ENCODE measurements at places on chromosomes 7 and 10.

DNA sequence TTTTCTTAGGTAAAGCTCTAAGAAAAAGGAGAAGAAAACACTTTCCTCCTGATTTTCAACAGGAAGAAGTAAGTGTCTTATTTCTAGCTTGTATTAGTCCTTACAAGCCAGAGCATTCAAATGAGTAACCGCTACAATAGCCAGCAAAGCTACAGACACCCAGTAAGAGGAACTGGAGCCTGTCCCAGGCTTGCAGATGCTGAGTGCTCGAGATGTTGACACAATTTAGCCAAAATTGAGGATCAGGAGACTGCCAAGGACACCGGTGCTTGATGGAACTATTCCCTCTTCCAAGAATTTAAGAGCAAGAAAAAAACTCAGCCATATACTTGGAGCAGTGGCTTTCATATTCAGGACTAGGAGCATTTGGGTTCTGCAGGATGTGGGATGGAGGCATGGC, 149.3 kb upstream of the DPP6 start:
- no peak for DNase-seq

DNA sequence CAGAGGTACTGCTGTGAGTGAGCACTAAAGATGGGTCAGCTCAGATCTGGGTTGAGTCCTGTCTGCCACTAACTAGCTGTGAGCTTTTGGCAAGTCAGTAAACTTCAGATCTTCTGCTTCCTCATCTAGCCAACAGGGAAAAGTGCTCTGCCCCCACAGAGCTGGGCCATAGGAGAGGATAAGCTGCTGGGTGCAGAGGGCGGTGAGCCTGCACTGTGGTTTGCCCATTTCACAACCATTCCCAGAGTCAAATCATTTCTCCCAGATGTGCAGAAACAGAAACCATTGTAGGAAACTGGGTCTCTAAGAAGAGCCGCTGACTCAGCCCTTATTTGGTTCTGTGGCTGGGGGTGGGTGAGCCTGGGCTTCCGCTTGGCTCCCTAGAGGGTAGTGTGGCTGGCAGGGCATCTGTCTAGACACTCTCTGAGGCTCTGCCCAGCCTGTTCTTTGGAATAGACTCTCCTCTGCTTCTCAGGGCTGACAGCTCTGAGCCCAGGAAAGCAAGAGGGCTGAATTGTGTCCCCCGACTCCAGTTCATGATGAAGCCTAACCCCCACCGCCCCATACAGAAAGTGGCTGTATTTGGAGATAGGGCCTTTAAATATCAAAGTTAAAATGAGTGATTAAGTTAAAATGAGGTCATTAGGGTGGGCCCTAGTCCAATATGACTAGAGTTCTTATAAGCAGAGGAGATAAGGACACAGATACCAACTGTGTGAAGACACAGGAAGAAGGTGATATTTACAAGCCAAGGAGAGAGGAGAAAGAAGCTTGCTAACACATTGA, 29.5 kb upstream of the ARHGAP22 start:
- no peak for DNase-seq

- peak; percentile 67 for DNase-seq
Observed at GRCh38 chr10:6580279-6581029, 378 bp upstream of the PRKCQ start.

DNA sequence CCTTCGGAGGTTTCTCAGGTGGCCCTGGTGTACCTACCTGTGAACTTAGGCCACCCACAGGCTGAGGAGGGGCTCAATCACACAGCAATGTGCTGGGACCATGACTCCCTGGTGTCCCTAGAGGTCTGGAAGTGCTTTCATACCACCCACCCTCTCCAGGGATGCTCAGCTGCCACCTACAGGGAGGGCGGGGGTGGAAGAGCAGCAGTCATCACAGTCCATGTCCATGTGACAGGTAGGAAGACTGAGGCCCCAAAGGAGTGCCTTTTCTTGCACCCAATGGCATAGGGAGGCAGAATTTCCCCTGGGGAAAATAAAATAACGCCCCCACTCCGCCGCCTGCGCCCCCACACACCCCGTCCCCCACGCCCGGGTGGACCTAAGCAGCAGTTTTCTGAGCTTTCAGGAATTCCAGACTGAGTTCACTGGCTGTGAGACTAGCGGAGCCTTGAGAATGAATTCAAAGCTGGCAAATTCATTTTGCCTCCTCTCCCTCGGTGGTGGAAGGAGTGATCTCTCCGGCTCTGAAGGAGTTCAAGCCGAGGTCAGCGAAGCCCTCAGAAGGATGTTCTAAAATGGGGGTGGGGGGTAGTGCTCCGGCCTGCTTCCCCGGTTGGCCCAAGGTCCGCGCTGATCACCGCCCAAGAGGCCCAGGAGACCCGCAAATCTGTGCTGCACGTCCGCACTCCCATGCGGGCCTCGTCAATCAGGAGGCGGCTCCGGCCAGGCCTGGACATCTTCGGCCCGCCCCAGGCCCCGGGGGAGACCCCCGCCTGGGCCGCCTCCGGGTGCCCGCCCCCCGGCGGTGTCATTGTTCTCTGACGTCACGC, 2.1 kb upstream of the ZMIZ1 start:
- DNase-seq = peak; percentile 70

GRCh38 chr7:66016131-66016461, 34.1 kb upstream of the GUSB start:
- peak; percentile 64 for DNase-seq

GRCh38 chr7:88789480-88790064, 6.0 kb downstream of the TEX47 start:
- DNase-seq = peak; percentile 17

GRCh38 chr7:157634401-157635147, 297.8 kb downstream of the DNAJB6 start:
- no peak for DNase-seq

DNA sequence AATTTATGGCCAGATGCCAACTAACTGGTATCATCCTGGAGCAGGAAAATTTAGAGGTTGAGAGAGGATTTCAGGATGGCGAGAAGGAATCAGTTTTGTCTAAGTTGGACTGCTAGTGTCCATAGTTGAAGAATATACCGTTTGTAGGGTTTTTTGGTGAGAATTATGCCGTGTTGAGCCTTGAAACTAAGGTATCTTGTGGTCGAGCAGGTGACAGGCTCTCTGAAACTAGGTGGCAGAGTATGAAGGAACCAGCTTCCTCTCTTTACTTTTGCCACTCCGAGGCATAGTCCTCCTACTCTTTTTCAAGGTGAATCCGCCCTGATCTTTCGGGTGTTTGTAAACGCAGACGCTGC, 9.7 kb downstream of the MDFIC start:
- DNase-seq = no peak

DNA sequence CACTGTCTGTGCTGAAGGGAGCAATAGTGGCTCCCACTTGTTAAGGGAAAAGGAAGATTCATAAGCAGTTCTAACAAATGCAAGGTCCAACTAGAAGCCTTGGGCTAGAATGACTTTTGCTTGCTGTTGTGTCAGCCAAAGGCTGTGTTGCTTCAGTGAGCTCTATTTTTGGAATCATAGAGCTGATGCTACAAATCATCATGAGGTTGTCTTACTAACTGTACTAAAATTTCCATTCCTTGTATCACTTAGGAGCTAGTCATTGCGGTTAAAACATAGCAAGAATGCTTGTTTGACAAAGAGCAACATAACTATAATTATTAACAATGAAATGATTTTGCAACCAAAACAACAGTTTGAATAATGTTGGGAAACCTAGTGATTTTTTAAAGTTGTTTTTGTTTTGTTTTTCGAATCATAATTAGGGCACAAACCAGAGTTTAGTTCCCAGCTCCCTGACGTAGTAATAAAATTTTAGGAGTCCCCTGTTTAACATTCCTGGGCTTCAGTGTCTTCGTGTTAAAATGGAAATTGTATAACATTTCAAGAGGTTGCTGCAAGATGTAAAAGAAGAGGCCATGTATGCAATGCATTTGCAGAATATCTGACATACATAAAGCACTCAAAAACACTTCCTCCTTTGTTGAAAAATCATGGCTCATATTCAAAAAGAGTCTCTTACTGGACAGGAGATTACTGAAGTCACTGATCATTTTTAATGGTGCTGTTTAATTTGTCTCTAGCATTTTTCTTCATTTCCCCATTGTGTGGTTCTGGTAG, 183.4 kb downstream of the MACC1 start:
- DNase-seq = no peak

DNA sequence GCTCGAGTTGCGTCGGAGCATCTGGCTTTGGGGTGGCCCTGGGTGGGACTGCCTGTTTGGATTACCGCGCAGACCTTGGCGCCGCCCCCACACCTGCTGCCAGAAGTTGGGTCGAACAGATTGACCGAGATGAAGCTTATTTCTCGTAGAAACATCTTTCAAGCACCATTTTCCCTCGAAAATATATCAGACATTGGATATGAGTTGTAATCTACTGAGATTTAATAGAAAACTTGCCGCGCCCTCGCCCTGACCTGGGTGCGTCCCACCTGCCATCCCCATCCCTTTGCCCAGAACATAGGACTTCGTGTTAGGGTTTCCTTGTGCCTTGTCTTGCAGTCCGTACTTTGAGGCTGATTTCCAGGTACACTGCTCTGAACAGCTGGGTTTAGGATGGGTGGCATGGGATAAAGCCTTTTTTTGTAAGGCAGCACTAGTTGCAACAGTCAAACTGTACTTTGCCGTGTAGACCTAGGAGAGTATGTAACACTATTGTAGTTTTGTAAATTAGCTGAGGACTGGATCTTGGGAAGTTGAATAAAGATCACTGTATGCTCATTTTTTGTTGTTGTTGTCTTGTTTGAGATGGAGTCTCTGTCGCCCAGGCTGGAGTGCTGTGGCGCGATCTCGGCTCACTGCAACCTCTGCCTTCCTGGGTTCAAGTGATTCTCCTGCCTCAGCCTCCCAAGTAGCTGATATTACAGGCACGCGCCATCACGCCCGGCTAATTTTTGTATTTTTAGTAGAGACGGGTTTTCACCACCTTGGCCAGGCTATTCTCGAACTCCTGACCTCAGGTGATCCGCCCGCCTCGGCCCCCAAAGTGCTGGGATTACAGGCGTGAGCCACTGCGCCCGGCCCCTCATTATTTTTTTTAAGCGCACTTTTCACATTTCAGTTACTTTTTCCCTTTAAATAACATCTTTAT, 978 bp downstream of the OGDH start:
- DNase-seq = peak; percentile 40

DNA sequence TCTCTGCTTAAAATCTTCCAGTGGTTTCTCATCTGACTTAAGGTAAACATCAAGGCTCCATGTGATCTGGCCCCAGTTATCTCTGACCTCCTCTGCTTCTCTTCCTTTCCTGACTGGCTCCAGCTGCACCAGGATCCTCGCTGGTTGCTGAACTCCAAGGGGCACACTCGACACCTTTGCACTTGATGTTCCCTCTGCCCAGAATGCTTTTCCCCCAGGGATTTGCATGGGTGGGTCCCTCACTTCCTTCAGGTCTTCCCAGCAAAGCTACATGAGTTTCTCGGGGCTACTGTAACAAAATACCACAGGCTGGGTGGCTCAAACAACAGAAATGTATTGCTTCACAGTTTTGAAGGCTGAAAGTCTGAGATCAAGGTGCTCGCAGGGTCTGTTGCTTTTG, 166.0 kb upstream of the CDCA7L start:
- DNase-seq = no peak

GRCh38 chr10:124993736-124994451, 52.0 kb downstream of the ZRANB1 start:
- DNase-seq = no peak

GRCh38 chr10:72009425-72010081, 45.4 kb downstream of the CHST3 start:
- no peak for DNase-seq

- DNase-seq = peak; percentile 64
Observed at GRCh38 chr10:86438091-86438749, 71.6 kb upstream of the GRID1 start.

- DNase-seq = no peak
Observed at GRCh38 chr10:71589617-71590551, 129.7 kb downstream of the C10orf105 start.

GRCh38 chr7:101507791-101508252, 121.3 kb downstream of the MYL10 start:
- peak; percentile 74 for DNase-seq

GRCh38 chr10:98950106-98950505, 285.5 kb downstream of the HPSE2 start:
- no peak for DNase-seq

DNA sequence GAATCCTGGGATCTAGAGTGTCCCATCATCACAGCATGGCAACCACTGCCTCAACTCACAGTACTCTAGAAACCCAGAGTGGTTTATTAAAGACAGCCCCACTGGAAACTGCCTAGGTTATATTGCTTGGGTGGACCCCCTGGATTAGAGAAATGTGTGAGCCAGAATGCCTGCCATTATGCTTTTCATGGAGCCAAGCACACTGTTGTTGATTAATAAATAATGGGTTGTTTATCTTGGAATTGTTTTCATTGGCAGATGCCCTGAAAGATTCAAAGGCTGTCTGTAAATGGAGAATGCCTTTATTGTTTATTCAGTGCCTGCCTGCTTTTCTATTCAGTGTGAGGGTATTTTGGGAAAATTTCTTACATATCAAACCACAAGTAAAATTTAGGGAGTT, 52.1 kb downstream of the GNAI1 start:
- DNase-seq = no peak

DNA sequence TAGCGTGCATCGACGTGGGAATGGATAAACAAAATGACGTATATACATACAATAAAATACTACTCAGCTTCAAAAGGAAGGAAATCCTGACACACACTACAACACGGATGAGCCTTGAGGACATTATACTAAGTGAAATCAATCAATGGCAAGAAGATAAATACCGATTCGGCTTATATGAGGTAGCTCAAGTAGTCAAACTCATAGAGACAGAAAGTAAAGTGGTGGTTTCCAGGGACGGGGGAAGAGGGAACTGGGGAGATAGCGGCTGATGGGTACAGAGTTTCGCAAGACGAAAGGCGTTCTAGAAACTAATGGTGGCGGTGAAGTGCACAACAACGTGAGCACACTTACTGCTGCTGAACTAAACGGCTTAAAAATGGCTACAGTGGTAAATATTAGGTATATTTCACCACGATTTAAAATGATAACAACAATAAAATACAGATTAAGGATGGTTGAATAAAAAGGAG, 516.7 kb downstream of the PARD3 start:
- DNase-seq = no peak

DNA sequence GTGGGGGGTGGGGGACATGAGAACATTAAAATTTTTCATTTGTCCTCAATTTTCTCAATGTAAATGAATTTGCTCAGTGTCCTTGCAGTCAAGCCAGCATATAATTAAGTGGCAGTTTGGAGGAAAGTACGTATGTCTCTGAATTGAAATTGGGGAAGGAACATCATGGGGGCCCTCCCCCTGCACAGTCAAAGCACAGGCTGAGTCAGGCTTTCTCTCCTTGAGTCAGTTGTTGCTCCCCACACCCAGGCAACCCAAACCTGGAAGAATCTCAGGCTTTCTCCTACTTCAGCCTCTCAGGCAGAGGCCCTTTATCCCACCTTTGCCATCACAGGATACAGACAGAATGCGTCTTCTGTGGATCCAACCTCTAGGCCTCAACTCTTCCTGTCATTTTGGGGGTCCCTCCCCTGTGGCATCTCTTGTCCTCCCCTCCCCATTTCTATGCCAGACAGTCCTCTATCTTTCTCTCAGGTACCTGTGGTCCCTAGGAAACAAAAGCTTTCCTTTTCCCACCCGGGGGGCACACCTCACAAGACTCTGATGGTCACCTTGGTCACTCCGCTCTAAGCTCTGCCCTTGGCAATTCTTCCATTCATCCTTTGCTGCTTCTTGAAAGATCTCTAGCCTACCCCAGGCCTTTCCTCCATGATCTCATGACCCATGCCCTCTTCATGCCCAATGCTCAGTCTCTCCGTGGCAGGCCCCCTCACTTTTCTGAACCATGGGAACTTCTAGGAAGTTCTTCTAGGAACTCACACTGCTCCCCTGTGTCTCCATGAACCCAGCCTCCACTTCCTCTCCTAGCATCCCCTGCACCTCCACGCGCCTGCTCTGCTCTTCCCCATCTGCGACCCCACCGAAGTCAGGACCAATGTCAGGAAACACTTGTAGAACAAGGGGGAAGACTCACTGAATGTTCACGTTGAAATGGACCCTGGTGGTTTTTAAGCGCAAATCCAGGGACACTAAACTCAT, 40.4 kb downstream of the CREB3L2 start:
- DNase-seq = no peak
